DMS79 treated with DMSO at 0.1 percent for 48 hours (cell line): ENCODE measurements at places on chromosomes 6 and 20.

DNA sequence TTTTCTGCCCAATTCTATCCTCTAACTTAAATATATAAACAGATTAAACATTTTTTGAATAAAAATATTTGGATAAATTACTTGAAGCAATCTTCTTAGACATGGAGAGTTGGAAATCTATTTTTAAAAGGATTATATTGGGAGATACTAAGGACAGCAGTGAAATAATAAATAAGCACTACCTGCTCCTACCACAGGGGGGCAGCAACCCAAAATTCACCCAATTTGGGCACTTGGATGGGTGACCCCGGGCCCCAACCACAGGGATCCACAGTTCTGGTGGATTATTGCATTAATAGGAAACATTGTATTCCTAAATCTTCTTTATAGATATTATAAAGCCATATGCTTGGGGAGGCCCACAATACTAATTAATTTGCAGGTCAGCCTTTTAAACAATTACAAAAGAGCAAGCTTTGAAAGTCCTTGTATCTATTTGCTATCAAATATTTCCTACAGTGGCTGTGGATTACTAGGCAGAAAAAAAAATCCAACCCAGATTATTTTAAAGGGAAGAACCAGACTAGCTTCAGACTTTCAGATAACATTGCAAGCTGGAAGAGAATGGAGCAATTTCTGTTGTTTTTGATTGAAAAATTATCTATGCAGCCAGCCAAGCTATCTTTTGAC is 66.4 kb upstream of the PDE10A start:
- DNase-seq, result no peak

DNA sequence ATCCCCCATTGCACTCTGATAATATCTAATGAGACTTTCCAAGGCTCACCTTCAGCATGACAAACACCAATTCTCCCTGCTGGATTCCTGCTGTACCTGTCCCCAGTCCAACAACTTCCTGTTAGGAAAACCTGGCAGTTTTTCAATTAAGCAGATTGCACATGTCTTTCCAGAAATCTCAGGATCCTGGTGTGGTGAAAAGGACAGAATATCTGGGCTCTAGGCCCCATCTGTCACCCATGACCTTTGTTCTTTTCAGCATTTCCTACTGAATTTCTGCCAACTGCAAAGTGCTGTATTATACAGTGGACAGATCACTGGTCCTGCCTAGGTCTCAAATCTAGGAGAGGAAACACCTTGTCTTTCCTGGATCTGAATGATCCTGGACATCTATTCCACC is 27.7 kb upstream of the DTNBP1 start:
- DNase-seq, result no peak

- DNase-seq, result no peak
These were observed 30.7 kb upstream of the ADIG start for GRCh38 chr20:38550274-38550673.

DNA sequence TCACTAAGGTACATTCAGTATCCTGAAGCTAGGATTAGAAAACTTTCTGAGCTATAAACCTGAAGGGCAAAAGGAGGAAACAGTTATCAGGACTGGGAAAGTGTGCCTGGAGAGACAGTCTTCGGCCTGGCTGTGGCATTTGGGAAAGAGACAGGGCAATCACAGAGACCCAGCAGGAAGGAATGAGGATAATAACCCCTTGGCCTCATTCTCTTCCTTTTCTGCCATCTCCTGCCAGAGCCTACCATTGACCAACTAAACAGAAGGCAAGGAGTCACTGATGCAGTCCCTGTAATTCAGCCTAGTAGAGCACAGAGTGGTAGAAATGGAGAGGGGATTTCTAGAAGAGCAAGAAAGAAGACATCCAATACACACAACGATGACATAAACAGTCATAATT is 359.4 kb downstream of the HDGFL1 start:
- no peak for DNase-seq

GRCh38 chr6:15802466-15802865 is 139.6 kb upstream of the DTNBP1 start:
- no peak for DNase-seq

- no peak for DNase-seq
These were observed 34.8 kb upstream of the SIRPA start for GRCh38 chr20:1860446-1860845.

GRCh38 chr20:48791666-48792071 is 36.1 kb downstream of the PREX1 start:
- no peak for DNase-seq

GRCh38 chr6:1607516-1608221 is 2.0 kb upstream of the FOXC1 start:
- peak; percentile 19 for DNase-seq

DNA sequence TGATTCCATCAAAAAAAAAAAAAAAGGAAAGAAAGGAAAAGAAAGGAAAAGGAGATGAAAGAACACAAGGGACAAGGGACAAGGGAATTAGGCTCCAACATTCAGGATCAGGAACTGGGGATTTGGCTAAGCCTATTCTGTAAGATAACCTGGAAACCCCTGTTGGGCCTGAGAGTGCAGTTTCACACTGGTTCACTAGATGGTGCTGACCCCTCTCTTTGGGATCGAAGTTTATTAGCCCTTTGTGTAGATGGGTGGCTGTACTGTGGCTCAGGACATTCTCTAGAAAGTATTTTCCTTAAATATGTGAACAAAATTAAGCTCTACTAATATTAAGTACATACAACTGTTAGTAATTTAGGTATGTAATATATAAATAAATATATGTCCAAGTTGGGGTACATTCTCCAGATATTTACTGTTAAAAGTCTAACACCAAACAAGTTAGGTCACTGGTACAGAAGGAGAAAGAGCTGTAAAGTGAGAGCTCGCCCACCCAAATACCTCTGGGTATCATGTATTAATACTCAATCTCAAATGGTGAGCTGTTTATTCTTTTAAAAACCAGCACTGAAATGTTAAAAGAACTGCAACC is 6.3 kb downstream of the OR2A4 start:
- peak; percentile 4 for DNase-seq

GRCh38 chr20:33667245-33667675 is 517 bp downstream of the ACTL10 start:
- no peak for DNase-seq

GRCh38 chr20:44017905-44018258 is 103.2 kb downstream of the TOX2 start:
- DNase-seq, result no peak

- no peak for DNase-seq
These were observed 69.6 kb downstream of the DNAH8 start for GRCh38 chr6:38784506-38785235.

- DNase-seq, result no peak
These were observed 84.2 kb downstream of the SSR1 start for GRCh38 chr6:7228662-7229375.

DNA sequence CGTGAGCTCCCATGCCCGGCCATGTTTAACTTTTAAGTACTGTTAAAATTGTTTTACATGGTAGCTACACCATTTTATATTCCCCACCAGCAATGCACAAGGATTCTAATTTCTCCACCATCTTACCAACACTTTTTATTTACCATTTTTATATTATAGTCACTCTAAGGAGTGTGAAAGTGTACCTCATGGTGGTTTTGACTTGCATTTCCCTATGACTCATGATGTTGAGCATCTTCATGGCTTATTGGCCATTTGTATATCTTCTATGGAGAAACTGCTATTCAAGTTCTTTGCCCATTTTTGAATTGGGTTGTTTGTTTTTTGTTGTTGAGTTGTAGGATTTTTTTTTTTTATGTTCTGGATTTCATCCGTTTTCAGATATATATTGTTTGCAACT is 15.6 kb upstream of the BPHL start:
- DNase-seq, result no peak

DNA sequence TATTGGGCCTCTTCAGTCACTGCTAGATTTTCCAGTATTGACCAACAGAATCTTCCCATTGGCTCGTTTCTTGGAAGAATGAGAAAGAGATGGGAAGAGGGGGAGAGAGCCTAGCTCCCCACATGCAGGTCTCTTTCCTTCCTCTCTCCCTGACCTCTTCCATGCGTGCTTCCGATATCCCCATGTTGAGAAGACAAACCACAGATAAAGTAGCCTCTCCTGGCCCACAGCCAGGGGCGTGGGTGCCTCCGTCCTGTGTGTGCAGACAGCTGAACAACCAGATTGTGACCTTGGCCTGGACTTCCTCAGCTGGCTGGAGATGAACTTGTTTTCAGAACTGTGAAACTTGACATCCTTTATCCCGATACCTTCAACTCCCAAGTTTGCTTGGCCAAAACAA is 71.0 kb downstream of the EDN3 start:
- no peak for DNase-seq

DNA sequence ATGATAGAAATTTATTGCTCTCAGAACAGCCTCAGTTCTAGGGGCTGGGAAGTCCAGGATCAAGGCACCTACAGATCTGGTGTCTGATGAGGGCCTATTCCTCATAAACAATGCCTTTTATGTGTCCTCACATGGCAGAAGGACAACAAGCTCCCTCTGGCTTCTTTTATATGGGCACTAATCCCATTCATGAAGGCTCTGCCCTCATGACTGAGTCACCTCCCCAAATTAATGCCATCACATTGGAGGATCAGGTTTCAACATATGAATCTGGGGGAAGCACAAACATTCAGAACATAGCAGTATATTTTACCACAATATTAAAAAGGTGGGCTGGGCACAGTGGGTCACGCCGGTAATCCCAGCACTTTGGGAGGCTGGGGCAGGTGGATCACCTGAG is 58.5 kb upstream of the CCN6 start:
- DNase-seq, result no peak

DNA sequence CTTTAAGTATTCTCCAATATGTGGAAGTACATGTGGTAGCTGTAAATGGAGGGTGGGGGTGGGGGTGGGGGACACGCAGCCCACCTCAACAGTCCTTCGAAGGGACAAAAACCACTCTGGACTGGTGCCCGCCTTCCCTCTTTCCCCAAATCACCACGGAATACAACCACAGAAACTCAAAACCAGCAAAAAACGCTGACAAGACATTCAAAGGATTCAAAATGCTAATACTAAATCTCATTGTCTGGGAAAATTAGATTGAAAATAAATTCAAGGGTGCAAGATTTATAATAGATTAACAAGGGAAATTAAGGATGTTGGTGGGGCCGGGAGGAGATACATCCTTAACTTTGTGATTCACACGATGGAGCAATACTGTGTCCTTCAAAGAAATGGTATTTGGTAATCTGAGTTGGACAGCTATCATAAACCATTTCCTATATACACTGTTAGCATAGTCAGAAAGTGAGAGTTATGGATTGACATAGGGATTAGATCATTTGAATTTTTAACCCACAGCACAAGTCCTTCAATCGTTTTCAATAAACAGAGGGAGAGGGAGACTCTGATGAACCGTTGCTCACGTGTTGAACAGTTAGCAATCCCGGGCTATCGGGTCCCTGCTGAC is 766 bp upstream of the TBC1D22B start:
- no peak for DNase-seq

DNA sequence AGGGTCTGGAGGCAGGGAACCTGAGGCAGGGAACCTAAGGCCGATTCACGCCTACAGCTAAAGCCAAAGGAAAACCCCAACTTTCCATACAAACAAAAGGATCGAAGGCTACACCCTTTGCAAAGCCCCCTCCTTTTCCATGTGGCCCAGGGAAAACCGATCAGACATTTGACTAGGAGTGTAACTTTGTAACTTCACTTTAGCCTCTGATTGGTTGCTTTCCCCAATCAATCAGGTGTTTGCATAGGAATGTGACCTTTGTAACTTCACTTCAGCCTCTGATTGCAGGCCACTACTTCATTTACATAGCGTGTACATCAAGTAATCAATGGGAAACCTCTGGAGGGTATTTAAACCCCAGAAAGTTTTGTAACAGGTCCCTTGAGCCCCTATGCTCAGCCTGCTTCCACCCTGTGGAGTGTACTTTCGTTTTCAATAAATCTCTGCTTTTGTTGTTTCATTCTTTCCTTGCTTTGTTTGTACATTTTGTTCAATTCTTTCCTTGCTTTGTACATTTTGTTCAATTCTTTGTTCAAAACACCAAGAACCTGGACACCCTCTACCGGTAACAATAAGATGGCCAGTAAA is 43.3 kb downstream of the CHD6 start:
- DNase-seq, result no peak

DNA sequence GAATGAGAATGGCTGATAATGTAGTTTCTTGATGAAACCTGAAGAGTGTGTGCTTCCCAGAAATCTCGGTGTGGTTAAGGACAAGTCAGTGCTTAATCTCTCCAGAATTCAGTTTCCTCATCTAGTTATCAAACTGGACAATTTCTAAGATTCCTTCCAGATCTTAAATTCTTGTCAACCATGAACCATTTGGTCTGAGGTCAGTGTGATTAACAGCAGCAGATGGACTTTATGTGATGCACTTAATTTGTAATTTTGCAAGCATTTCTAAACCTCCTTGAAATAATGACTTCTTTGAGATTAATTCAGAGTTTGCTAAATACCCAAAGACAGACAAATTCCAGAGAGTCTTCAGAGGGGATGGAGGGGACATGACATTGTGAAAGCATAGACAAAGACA is 160.3 kb downstream of the KIF16B start:
- DNase-seq, result no peak
